ENCODE measurements at places on chromosomes 1 and 21.

- no peak for DNase-seq
Measured at GRCh38 chr1:160800645-160801408, 4.9 kb downstream of the LY9 start.

DNA sequence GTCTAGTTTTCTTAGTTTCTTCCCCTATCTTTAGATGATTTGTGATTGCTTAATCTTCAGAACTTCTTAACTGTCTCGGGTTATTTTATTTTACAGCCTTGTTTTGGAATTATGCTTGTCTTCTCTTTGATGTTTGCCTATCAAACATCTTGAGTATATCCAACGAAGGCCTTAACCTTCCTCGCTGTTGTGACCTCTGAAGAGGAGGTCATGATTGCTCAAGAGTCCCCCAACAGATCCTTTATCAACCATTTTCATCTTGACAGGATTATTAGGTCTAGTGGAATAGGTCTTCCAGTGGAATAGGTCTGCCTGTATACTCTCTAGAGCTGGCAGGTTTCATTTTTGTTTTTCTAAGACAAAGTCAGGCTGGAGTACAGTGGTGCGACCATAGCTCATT is 45.7 kb downstream of the UBE4B start:
- DNase-seq, result no peak

DNA sequence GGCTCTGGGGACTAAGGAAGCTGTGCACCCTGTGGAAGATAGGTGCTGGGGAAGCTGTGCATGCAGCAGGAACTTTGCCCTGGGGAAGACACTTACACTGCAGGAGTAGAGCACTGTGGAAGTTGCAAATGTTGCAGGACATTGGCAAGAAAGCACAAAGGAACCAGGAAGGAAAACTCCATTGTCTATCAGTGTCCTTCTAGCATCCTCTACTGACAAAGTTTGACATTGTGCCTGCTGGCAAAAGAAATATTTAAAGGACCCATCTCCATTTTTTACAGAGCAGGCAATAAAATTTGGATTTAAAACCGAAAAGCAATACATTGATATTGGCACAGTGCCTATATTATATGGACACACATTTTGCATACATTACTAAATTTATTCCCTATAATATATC is 394.1 kb downstream of the PBX1 start:
- no peak for DNase-seq

DNA sequence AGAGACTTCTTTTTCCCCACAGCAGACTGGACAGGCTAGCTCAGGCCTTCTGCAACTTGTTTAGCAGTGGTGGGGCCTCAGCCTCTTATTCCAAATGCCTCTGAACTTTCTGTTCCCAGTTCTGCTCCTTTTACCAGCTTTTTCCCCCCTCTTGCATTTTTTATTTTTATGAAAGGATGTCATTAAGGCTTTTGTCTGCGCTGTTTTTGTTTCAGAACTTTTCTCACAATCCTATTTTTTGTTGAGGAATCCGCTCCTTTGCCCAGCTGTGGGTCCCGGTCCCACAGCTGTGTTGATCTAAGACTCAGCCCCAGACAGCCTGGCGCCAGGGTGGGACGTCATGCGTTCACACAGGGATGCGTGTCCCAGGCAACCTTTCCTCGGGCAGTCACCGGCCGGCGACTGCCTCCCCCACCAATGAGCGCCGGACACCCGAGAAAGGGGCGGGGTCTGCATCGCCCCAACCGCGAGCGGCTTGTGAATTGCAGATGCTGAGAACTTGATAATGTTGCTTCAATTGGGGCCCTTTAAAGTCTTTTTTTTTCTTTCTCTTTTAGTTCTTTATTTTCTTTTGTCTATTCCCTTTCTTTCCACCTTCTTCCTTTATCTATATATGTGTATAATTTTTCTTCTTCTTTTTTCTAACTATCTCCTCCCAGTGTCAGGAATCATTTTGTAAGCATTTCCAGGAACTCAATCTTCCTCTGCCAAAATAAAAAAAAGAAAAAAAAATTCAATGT is 3.0 kb upstream of the ID3 start:
- DNase-seq, result peak; percentile 97

- no peak for DNase-seq
Measured at GRCh38 chr1:95018602-95019369, 54.0 kb downstream of the ALG14 start.

DNA sequence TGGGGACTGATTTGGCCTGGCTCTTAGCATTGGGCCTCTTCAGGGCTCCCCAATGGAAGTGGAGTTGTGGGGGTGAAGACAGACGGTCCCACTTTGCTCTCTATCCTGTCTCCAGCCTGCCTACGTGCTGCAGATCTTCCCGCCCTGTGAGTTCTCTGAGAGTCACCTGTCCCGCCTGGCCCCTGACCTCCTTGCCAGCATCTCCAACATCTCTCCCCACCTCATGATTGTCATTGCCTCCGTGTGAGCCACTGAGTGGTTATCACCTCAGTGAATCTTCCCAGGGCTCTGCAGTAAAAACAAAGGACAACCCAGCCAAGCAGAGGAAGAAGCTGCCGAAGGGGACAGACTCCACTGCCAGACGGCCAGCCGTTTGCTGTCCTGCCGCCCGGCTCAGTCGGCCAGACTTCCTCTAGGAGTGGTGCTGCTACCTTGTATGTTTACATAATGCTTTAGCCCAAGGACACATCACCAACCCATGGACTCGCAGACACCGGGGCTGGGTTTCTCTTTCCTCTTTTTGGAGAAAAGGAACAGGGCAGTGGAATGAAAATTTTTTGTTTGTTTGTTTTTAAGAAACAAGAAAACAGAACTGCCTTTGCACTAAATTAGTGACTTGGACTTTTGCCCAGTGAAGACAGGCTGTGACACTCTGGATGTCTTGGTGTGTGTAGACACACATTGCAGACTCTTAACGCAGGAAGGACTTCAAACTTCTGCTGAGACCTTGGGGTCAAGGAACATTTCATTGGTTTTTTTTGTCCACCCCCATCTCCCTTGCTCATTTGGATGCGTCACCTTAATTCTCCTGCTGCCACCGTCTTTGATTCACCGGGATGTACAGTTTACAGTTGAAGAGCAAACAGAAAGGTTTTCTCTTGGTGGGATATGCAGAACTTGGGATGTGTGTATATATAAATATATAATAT is 36.5 kb downstream of the ZBTB17 start:
- DNase-seq, result peak; percentile 45

GRCh38 chr1:244050014-244050834 is 859 bp upstream of the ZBTB18 start:
- DNase-seq, result no peak

DNA sequence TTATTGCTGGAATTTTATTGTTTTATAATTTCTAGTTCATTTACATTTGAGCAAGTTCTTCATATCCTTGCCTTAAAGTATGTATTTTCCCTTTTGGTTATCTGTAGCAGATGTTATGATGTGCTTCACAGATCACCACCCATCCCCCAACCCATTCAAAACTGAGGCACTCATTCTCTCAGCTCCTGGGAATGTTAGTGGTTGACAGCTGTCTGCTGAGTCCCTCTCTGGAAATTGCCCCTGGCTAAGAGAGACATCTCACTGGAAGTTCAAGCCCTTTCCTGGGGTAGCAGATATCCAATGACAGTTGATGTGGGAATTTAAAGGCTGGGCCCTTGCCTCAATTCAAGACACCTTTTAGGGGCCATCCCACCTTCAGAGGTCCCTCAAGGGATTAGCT is 4.3 kb upstream of the DPYD start:
- peak; percentile 45 for DNase-seq

GRCh38 chr1:236810018-236810417 is 14.9 kb downstream of the MTR start:
- DNase-seq, result no peak

DNA sequence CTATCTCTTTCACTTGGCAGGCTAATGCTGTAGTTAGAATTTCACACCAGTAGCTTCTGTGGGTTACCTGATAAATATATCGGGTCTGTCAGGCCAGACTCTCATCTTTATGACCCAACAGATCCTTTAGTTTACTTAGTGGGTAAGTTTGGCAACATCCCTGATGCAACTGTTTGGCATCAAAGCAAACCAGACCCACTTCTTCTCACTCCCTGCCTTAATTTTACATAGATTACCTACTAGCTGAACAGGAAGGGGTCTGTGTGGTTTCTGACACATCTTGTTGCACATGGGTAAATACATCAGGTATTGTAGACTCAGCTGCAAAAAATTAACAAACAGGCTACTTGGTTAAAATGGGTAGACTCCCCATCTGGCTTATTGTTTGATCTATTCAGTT is 3.2 kb upstream of the GUK1 start:
- no peak for DNase-seq

DNA sequence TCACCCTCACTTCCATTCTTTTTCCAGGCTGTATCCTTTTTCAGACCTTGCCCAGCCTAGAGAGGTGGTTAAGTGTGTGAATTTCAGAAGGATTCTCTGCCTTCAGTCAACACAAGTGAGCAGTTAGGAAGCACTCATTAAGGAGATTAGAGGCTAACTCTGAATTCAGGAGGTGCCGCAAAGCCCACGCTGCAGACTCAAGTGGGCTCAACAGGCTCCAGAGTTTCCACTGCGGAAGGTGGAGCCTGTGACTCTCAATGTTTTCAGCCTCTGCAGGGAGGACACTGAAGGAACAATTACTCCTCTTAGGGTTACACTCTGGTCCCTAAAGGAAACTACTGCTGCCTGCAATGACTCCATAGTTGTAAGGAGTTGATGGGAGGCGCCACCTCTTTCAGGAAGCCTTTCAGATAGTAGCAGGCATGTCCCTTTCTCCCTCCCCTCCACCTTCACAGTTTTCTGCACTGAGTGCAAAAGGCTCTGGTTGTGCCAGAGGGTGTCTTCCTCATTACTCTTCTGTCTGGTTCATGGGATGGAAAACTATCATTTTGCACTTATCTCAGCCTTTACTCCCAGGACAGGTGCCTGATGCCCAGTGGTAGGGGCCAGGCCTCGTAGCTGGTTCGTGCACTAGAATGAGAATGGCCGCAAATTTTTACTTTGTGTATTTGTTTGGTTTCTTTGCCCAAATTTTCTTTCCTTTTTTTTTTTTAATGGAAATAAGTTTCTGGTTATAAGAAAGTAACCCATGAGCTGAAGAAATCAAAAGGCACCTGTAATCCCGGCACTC is 55.2 kb upstream of the SELENON start:
- no peak for DNase-seq

DNA sequence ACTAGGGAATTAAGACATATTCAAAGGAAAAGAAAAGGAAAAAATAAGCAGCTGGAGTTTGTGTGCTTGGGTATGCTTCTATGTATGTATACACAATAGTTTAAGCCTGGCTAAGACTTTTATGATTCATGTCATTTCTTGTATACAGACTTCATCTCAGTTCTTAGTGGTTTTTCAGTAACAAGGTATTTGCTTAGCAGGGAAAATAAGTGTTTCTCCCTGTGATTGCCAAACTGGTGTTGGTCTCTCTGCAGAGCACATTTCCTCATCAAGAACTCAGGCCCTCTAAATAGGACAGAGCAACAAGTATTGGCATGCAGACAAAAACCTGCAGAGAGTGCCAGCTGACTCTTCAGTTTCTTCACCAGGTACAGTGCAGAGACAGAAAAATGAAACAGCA is 484.4 kb upstream of the ZRANB2 start:
- no peak for DNase-seq

DNA sequence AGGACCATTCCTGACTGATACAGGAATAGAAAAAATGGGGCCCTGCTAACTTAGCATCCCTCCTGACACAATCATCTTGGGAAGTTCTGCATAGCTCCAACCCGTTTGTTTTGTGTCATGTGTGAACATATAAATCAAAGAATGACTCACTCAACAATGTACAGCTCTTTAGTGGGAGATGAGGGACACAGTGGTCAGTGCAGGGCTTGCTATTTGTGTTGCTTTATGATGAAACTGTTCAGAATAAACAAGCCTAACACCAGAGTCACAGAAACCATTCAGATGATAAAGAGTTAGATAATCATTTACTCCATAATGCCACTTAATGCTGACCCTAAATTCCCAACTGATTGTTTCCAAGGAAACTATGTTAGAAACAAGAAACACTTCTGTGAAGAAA is 154.2 kb upstream of the ZNHIT6 start:
- DNase-seq, result no peak

DNA sequence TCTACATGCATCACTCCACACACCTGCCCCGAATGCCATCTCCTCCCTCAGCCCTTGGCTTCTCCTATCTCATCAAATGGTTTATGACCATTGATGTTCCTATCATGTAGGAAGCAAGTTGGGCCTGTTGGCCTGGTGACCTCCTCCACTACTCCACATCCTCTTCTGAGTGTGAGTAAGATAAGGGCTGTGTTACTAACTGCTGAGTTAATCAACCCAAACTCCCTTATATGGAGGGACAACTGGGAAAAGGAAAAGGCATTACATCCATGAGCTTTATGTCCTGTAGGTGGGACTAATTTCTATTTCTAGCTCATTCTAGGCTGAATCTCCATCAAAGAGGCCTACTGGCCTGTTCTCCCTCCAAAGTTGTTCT is 57.6 kb downstream of the WLS start:
- DNase-seq, result no peak

- DNase-seq, result peak; percentile 91
Measured at GRCh38 chr1:232538224-232538942, 91.5 kb downstream of the SIPA1L2 start.

- DNase-seq, result no peak
Measured at GRCh38 chr1:832136-832535, 91.6 kb upstream of the SAMD11 start.

DNA sequence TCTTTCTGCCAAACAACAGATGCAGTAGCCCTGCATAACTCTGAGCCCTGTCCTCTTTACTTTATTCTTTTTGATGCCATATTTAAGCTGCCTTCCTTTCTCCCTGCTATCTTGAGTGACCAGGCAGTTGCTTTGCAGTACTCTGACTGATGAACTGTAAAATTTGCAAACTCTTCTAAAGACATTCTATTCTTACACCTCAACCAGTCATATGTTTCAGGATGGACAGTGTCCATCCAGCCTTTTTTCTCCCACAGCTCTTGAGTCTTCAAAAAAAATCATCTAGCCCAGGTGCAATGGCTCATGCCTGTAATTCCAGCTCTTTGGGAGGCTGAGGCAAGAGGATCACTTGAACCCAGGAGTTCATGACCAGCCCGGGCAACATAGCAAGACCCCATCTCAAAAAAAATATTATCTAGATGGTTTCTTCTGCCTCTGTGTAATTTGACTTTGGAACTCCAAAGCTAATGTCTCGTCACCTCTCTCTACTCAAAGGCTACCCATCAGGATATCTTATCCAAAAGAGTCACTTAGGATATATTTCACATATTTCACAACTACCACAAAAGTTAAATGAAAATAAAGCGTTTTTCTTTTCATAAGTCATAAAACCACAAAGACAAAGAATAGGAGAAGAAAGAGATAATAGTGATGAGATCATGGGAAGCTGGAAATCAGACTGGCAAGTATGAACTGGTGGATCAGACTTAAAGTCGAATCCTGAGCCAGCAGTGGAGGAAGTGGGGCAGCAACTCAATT is 54.6 kb upstream of the IPO9 start:
- DNase-seq, result no peak

Measured in endodermal cell (in vitro differentiated cells).